ENCODE measurements at places on chromosomes 13 and 19. TPM values are rescaled to one million over a fixed set of nuclear protein-coding genes. Genes with fewer than 3 reads are reported as not detected.

The NBEA gene
- 168 TPM for total RNA-seq

The ZNF491 gene
- total RNA-seq: 20.2 TPM

The CLC gene
- not detected for total RNA-seq

The RASL11A gene
- 4.0 TPM for total RNA-seq

The OLFM2 gene
- total RNA-seq: 56.6 TPM

The SOX1 gene
- 6.9 TPM for total RNA-seq
